ENCODE measurements at places on chromosomes 2 and 18. TPM values are rescaled to one million over a fixed set of nuclear protein-coding genes. Genes with fewer than 3 reads are reported as not detected.

Gene SPAG16
- total RNA-seq = 24.7 TPM

- H3K27me3 ChIP-seq = no peaks in the 10 kb centered on the region
- DNase-seq = no peak
- H3K4me1 ChIP-seq = no peaks in the 10 kb centered on the region
- H3K4me3 ChIP-seq = no peak overlapping the region
- no peak overlapping the region for H3K27ac ChIP-seq
Measured at GRCh38 chr2:51812138-51812866, 780.4 kb upstream of the NRXN1 start.

DNA sequence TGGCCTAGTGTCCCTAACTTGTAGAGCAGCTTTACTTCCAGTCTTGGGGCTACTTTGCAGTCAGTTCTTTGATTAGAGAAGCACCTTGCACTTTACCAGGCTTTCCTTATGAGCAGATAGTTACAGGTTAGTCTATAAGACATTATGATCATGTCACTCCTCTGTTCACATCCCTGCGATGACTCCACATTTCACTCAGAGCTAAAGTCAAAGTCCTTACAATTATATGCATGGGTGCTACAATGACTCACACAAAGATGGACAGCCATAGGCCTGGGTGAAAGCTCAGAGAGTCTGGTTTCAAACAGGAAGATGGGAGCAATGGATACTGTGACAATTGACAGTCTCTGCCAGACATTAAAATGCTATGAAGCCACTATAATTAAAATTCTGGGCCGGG lies 27.1 kb upstream of the SSB start:
- no peaks in the 10 kb centered on the region for H3K4me1 ChIP-seq
- H3K36me3 ChIP-seq = no peaks in the 10 kb centered on the region
- no peaks in the 10 kb centered on the region for H3K27me3 ChIP-seq
- H3K4me3 ChIP-seq = no peak overlapping the region
- DNase-seq = no peak

DNA sequence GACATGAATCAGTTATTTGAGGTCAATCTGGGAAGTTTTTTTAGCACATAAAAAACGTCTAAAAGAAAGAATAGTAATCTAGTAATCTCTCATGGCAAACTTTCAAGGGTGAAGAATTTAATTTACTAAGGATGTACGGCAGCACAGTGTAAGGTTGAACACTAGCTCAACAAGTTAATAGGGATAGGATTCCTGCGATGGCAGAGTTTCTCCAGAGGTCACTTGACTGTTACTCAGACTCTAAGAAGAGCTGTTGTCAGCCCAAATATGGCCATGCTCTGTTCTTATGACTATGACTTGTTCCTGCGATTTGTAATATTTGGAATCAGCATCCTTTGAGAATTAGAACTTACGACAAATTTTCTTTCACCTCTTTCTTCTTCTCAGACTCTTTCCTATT lies 553.3 kb upstream of the TNP1 start:
- no peak overlapping the region for H3K27ac ChIP-seq
- no peaks in the 10 kb centered on the region for H3K36me3 ChIP-seq
- H3K4me1 ChIP-seq = peaks cover 3% of the 10 kb centered on the region
- no peak for DNase-seq

Gene NMUR1
- not detected for total RNA-seq

Gene LPIN2
- 16.7 TPM for total RNA-seq

DNA sequence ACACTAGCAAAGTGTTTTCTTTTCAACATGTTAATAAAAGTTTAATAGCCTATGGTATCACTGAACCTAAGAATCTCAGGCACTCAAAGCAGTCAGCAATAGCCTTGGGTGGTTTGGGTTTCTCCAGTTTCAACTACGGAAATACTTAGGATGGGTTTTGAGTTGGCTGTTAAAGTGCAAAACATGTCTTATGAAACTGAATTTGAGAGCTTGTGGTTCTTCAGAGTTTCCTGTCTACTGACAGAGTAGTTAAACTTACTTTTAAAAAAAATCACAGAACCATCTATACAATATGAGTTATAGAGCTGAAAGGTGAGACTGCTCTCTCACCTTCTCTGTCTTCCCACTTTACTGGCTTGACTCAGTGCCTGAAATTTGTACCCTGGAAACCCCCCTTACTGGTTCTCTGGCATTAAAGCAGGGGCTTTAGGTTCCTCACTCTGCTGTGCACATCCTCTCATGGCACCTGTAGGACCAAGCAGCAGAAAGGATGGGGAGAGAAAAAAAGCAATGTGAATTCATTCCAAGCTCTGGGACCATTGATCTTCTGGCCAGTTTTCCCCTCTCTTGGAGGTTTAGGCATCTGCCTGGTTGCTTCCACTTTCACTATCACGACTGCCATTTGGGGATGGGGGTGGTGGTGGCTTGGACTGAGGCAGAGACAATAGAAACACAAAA lies 18.1 kb downstream of the CCDC141 start:
- H3K4me3 ChIP-seq = no peak overlapping the region
- H3K4me1 ChIP-seq = peaks cover 5% of the 10 kb centered on the region
- no peaks in the 10 kb centered on the region for H3K36me3 ChIP-seq
- H3K27me3 ChIP-seq = no peaks in the 10 kb centered on the region
